ENCODE measurements at places on chromosomes 11 and 22. TPM values are rescaled to one million over a fixed set of nuclear protein-coding genes. Genes with fewer than 3 reads are reported as not detected.

Gene PHF5A
- 30.9 TPM for total RNA-seq

Gene POU2AF1
- total RNA-seq, result not detected

Gene CSNK2A3
- total RNA-seq, result 0.58 TPM

Gene TIGD3
- total RNA-seq, result not detected

Gene OR4D5
- not detected for total RNA-seq

Gene EXPH5
- 0.12 TPM for total RNA-seq

Gene PMM1
- total RNA-seq, result 76.1 TPM

Gene CD44
- total RNA-seq, result 62.2 TPM

Gene ALDH3B1
- total RNA-seq, result 26.4 TPM

Gene OR8D1
- not detected for total RNA-seq
